Activated CD4-positive, alpha-beta T cell treated with anti-CD3 and anti-CD28 coated beads, Interleukin-2, amount 50 U/mL, for 24 hours (primary cell): ENCODE measurements at places on chromosomes 16 and 17.
A peak's percentile ranks its signal among the peaks of the same experiment; 100 is the strongest.

GRCh38 chr16:68538880-68539701 is at the start of gene ZFP90:
ZFP90 (plus strand) TSS chr16:68539291; CDS start chr16:68539793, 502 bp downstream.
- peak; percentile 76 for DNase-seq

DNA sequence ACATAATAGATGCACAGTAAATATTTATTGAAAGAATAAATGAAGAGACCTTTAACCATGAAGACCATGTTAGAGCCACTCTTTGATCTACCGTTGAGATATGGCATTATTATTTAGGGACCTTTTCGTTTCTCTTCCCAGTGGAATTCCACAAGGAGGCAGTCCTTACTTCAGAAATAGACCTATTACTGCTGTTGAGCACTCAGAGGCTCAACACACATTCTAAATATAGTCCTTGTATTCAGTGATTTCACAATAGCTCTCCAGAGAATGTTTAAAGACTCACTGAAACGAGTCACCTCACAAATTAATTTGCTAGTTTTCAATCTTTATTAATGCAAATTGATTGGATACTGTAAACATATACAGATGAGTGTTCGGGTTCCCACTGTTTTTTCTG is 603.8 kb downstream of the CDH8 start:
- DNase-seq, result no peak

- no peak for DNase-seq
Measured at GRCh38 chr17:64223931-64224629, 39.0 kb downstream of the TEX2 start.

DNA sequence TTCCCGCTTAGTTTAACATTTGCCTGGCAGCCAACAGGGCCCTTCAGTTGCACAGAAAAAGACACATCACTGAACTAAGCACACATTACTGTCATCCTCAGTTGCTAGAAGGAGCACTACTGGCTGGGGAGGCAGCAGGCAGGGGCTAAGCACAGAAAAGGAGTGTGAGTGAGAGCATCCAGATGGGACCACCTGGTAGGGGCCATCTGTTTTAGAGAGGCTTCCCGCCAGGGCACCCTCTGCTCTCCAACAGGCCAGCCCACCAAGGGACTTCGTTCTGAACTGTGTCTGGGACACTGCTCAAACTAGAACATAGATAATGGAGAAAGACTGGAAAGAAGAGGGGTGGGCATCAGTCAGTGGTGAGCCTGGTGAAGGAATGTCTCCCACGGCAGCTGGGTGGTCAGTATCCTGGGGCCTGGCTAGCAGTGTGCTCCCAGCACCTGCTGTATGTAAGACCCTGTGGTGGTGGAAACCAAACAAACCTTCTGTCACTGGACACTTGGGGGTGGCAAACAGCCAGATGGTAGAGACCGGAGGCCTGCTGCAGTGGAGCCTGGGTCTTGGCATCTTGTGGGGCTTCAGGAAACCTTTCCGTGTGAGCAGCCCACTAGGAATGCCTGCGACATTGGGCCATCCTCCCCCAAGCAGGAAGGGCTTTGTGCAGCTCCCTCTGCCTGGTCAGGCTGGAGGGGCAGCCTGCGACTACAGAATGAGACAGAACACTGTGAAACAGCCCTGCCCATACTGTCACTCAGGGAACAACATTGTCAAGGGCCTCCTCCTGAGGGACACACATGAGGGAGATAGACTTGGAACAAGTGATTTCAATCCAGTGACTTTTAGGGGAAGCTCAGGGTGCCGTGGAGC is 12.8 kb upstream of the RANGRF start:
- no peak for DNase-seq

DNA sequence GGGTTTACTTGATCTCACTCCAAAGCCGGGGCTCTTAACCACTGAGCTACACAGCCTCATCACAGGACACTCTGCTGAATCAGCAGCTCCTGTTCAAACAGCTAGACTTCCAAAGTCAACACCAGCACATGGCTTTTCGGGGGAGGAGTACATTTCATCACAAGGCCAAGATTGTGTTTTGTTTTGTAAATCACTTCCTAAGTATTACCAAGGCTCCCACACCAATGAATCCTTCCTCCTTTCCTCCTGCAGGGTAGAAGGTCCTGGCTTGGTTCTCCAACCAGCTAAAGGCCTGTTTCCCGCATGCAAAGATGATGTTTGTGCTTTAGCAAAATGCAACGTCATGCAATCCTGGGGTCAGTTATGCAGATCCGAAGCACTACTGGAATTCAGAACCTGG is 152.5 kb downstream of the XYLT1 start:
- no peak for DNase-seq

DNA sequence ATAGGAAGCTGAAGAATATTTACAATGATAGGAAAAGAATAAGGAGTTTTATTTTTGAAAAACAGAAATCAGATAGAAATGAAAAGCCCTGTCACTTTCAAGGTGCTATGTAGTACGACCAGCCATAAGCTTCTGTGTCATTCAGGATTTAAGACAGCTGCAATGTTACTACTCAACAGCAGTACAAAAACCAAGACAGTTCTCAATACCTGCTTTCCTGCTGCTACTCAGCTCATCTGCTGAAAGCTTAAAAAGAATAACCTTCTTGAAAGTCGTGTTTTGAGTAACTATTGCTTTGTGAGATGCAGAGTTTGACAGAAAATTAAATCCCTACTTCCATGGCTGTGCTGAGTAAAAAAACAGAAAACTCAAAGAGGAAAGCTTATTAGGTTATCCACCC is 8.7 kb downstream of the GRB2 start:
- no peak for DNase-seq

DNA sequence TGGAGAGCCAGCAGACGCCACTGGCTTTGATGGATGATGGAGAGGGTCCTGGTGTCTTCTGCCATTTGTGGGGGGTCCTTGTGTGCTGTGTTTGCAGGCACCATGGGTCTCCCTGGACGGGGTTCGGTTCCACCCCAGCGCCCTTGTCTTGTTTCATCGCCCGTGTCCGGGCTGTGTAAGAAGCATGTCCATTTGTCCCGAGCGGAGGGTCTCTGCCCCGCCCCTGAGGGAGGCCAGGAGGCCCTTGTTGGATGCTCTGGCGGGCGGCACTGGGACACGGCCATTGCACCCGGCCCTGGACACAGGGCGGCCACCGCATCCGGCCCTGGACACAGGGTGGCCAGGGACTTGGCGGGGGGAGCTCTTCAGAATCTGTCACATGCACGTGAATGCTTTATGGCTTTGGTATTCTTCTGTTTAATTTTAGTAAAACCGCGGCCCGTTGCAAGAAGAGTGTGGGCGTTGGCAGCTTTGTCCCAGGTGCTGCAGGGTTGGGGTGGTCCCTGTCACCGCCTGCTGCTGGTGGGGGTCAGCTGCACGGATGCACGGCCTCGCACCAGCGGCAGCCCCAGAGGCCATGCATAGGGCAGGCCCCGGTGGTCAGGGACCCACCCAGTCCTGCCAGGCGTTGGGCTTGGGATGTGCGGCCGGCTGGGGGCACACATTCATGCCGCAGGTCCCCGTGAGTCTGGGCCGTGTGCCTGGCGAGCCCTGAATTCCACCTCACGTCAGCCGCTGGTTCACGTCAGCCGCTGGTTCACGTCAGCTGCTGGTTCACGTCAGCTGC is 21.0 kb upstream of the ZNF750 start:
- DNase-seq, result no peak

DNA sequence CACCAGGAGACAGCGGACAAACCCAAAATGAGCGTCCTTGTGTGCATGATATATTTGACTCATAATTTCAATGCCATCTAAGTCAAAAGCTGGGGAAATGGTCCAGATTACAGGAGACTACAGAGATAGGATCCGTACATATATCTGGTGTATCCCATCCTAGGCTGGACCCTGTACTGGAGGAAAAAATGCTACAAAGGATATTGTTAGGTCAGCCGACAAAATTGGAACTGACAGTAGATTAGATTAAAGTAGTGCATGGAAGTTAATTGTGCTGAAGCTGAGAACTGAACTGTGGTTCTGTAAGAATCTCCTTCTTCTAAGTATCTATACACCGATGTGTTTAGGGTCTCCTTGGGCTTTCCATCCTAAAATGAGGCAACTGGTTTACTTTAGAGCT is 24.3 kb downstream of the KCNG4 start:
- DNase-seq, result no peak

DNA sequence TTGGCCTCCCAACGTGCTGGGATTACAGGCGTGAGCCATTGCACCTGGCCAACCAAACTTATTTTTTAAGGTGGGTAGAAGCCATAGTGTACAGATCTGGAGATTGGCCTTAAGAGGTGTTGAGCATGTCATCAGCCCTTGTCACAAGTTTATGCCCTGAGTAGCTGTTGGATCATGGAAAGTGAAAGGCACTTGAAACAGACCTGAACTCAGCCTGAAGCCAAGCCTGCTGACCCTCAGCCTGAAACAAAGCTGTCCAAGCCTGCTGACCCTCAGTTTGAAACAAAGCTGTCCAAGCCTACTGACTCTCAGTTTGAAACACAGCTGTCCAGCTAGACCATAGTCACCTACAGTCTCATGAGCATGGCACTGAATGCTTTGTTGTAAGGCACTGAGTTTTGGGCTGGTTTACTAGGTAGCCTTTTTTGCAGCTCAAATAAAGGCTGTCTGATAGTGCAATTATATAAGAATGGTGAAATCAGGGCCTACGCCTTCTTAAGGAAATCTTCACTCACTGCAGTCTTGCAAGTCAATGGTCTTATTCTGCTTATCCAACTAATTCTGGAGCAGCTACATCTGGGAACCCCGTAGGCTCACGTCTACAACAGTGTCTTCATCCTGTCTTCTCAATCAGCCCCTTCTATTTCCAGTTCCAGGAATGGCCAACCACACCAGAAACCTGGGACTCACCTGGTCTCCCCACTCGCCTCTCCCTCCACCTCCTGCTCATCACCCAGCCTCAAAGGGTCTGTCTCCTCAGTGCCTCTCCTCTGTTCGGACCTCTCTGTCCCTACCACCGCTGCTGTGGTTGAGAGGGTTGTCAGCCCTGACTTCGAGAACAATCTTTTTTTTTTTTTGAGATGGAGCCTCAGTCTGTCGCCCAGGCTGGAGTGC is 2.9 kb upstream of the NPIPB15 start:
- DNase-seq, result no peak

GRCh38 chr17:21689604-21690003 is 2.7 kb upstream of the KCNJ18 start:
- DNase-seq, result no peak

DNA sequence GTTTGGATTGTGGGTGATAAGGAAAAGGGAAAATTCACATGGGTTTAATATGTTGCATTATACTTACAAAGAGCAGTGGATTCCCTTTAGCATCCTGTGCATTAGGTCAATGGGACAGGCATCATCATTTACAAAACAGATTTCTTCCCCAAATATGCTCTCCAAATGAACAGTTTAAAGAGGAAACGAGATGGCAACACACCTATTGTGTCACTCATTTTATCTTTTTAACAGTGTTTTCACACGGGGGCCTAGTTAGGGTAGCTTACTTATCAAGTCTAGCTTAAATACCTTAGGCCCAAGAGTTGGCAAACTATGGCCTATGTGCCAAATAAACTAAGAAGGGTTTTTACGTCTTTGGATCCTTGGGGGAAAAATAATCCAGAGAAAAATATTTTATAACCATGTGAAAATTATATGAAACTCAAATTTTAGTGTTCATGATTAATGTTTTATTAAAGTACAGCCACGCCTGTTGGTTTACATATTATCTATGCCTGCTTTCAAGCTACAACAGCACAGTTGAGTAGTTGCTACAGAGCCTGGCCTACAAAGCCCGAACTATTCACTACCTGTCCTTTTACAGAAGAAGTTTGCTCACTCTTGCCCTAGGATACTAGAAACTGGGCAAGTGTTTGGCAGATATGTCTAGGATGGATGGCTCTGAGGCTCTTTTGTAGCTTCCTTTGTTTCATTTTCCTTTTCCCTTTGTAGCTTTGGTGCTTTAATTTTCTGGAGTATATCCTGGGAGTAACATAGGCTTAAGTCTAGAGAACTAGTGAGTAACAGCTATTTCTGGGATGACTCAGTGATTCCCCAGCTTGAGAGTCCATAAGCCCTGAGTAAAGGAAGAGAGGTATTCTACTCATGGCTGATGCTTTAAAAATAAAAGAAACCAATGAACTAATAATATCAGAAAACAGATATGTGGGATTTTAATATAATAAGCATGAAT is 12.4 kb downstream of the NUP93 start:
- DNase-seq, result no peak

DNA sequence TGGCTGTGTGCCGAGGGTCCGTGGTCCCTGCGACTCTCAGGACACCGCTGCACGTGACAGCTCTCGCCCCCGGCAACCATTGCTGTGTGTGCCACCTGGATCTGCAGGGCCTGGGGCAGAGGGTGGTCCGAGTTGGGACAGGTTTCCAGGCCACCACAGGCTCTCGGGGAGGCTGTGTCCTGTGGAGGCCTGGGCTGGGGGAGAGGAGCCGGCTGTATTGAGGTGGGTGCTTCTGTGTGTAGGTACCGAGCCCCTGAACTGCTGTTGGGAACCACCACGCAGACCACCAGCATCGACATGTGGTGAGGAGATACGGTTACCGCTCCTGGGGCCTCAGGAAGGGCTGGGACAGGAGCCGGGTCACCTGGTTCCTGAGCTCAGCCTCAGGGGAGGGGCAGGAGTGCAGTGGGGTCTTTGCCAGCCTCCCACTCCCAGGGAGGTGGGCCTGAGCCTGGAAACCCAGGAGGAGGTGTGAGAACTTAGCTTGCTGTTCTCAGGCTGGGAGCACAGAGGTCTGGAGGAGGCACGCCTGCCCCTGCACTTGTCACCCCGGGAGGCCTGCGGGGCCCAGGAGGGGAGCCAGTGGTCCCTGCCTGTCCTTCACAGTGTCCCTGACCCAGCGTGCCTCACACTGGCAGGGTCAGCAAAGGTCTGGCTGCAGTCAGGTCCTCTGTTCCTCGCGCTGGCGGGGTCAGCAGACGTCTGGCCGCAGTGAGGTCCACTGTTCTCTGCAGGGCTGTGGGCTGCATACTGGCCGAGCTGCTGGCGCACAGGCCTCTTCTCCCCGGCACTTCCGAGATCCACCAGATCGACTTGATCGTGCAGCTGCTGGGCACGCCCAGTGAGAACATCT is 7.3 kb downstream of the SPATA2L start:
- no peak for DNase-seq

- DNase-seq, result no peak
Measured at GRCh38 chr17:50659179-50659578, 24.5 kb downstream of the ABCC3 start.

DNA sequence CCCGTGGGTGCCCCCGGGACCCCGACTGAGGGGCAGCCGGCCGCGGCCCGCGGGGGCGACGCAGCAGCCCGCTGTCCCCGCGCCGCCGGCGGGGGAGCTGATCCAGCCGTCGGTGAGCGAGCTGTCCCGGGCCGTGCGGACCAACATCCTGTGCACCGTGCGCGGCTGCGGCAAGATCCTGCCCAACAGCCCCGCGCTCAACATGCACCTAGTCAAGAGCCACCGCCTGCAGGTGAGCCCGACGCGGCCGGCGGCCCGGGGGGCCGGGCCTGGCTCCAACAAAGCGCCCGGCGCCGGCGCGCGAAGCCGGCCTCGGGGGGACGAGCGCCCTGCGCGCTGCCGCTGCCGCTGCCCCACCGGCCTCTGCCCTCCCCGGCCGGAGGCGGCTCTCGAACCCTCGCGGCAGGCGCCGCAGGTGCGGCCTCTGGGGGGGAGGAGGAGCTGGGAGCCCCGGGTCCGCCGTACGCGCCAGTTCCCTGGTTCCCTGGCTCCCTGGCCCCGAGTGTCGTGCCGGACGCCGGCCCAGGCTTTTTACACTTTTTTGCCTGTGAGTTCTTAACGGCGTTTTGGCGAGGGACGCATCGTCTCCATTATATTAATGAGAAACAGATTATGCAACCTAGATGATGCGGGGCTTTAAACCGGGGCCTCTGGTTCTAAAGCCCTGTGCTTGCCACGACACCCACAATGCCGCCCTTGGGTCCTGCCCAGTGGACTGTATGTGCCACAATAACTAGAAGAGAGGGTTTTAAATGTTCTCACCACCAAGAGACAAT is 521 bp downstream of the ATMIN start:
- DNase-seq, result no peak

GRCh38 chr16:8660841-8661301 is 13.5 kb upstream of the ABAT start:
- DNase-seq, result peak; percentile 13
